Glomerular endothelial cell (primary cell): ENCODE measurements at places on chromosomes 11 and 22.

GRCh38 chr11:123532131-123532530, 102.1 kb downstream of the GRAMD1B start:
- DNase-seq = no peak

DNA sequence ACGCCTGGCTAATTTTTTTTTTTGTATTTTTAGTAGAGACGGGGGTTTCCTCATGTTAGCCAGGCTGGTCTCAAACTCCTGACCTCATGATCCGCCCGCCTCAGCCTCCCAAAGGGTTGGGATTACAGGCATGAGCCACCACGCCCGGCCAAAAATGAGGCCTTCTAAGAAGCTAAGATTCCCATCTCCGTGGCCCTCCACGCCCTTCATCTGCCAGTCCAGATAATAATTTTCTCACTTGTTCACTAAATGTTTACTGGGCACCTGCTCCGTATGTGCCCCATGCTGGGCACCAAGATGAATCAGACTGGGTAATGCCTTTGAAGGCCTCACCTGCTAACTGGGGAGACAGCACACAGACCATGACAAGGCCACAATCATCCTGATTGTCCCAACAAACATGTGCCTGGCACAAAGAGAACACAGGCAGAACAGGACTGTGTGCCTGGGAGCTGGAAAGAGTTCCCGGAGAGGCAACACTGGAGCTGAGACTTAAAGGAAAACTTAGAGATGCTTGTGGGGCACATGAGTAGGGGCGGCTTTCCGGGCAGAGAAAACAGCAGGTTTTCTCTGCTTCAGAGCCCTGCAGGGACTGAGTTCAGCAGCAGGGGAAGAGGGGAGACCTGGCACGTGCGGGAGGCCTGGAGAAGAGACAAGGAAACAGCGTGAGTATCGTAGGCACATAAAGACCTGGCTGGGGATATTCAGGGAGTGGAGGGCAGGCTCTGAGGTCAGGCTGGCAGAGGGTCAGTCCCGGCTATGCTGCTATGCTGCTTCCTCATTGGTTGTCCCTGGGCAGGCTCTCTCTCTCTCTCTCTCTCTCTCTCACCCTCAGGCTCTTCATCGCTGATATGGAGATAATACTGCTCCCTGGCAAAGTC, 2.4 kb downstream of the KIAA0930 start:
- DNase-seq = no peak

DNA sequence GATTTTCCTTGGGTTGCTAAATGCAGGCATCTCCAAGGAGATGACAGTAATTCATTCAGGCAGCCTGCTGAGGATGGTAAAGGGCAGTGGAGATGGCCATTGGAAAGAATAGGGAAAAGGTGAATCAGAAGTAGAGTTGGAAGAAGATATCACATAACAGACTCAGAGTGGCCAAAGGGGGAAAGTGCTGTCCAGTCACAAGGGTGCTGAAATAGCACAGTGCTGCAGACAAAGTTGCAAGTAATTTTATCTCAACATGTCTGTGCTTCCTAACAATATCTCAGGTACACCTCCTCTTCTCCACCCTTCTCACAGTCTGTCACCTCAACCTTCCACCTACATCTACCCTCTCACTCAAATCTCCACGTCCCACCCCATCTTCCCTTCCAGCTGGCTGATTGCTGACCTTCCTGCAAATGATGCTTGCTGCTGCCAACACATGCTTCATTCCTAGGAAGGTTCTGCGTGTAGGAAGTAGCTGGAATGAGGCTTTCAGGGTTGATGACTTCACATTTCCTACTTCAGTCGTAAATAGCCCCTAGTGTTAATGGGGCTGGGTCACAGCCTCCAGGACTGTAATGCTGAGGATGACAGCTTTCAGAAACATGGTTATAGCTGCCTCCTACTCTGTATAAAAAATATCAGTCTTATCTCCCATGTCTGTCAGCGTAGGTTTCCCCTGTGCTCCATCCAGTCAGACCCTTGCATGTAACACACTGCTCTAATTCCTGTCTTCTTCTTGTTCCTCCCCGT, 123.9 kb downstream of the CTNND1 start:
- no peak for DNase-seq

DNA sequence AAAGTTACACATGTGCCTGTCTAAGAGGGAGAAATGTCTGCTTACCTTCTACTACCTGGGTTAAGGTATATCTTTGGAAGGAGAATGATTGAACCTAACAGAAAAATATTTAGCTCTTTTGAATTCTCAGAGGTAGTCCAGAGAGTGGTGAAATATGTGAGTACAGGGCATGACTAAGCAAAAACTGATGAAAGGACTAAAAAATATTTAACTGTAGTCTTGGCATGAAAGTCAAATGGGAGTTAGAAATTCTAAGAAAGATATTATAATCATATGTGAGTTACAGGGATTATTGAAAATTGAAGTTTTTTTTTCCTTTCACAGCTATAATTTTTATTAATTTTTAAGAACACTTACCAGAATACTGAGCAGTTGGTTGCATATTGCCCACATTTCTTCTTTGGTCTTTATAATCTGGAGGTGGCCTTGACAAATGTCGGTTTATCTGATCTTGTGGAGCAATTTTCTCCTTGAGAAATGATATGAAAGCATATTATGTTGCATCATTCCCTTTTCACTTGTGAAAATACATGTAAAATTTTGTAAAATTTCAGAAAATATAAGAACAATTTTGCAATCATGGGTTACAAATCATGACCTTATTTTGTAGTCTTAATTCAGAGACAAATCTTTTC, 61.4 kb upstream of the MTMR2 start:
- no peak for DNase-seq

DNA sequence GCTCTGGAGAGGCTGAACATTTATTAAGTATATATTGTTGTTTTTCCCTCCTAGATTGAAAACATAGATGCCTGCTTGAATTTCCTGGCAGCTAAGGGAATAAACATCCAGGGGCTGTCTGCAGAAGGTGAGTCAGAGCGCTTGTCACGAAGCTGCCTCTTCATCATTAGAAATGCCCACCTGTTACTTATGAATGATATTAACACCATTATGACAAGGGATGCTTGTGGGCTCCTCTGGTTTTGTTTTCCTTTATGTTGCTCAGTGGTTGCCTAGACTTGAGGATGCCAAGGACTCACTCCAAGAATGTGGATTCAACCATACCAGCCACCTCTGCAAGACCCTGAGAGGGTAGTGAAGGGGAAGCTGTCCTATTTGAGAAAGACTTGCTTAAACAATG, 156.2 kb downstream of the NAV2 start:
- DNase-seq = no peak

DNA sequence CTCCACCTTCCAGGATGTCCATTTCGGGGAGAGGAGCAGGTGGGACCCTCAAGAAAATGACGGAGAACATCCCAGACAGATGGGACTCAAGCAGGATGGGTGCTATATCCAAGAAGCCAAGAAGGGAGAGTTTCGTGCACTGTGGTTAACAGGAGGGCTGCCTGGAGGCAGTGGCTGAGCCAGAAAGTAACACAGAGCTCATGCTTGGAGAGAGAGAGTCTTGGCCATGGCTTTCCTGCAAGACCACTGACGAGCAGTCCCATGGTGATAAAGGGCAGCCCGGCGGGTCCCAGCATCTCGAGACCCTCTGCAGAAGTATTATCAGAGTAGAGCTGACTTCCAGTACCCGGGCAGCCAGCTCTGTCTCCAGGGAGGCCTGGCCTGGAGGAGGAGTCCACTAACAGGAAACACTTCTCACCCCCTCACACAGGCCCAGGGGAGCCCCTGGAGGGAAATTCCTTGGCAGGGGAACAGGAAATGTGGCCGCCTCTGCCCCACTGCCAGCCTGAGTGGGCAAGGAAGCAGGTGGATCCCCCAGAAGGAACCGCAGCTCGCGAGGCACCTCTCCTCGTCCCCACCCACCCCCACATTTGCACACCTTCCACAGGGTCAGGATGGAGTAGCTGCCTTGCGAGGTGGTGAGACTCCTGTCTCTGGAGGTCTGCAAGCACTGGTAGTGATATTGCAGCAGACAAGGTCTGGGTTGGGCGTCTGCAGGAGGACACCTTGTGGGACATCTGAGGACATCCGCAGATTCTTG, 32.2 kb downstream of the CYTH4 start:
- DNase-seq = no peak

- no peak for DNase-seq
Observed at GRCh38 chr11:112265659-112266409, 5.2 kb upstream of the PLET1 start.

DNA sequence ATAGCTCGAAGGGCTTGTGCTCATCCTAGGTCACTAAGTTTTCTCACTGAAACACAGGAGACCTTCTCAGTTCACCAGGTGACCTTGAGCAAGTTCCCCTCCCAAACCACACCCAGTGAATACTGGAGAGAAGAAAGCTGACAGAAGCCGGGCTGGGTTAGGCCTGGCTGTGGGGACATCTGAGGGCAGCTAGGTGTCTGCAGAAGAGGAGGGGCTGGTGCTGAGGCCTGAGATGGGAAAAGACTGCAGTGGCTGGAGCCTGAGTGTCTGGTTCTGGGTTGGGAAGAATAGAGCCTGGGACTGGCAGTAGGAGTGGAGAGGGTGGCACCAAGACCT, 602 bp upstream of the INPP5J start:
- DNase-seq = no peak

DNA sequence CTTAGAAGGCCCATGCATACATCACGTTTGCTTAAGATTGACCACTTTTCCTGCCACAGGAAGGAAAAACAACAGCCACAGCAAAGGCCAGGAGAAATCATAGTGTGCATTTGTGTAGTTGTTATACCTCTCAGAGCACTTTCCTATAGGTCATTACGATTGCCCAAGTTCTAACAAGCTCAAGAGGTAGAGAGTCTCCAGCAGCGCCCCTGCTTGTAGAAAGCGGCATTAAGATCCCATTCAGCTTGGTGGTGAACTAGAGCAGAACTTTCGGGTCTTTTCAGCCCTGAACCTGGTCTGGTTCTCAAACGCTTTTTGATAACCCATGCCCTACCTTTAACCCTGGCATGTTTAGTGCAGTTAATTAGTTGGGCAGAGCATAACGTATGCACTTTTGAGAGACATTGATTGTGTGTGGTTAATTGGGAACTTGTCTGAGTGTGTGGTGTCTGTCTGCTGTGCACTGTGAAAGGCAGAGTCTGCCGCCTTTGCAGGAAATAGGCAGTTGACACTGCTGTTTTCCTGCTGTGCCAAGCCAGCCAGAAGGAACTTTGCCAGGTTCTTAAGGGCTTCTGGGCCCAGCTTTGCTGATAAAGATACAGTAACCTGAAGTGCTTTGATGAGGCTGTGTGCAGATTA, 109.9 kb upstream of the CLMP start:
- DNase-seq = no peak

- DNase-seq = no peak
Observed at GRCh38 chr22:26550498-26551033, 38.3 kb upstream of the TFIP11 start.

DNA sequence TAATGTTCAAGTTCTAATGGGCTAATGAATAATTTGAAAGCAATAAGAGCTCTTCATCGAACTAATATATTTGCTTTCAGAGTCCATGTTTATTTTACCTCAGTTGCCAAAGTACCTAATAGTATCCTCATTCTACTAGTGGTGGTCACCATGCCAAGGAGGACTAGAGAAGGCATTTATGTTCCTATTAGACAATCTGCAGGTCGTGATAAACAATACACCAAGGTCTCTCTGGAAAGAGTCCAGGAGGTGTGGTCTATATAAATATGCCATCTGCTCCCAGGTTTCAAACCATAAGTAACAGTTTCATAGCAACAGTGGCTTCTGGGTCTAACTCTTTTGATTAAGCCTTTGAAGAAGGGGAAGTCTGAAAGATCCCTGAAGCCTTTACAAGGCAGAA, 42.9 kb downstream of the ARFGAP3 start:
- no peak for DNase-seq

DNA sequence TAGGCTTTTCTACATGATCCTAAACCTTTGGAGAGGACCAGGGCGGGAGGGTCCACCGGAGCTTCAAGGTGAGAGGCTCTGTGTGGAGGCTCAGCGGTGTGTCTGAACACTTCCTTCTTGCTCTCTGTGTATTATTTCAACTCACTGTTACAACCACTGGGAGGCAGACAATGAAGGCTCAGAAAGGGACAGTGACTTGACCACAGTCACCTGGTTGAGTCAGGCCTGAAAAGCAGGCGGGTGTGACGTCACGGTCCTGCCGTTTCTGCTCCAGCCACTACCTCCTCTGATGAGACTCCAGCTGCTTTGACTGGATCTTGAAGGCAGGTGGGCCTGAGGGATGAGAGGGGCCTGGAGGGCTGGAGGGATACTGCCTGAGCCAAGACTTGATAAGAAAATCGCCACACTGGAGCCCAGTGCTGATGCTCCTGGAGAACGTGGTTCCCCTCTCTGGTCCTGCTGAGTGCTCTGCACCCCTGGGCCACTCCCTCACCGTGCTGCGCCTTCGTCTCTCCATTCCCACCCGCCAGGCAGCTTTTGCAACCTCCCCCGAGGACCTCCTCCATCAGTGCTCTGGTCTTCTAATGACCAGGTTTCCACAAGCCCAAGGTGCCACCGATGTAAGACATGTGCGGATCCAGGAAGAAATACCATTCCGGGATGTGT, 27.9 kb downstream of the KCNC1 start:
- DNase-seq = no peak

DNA sequence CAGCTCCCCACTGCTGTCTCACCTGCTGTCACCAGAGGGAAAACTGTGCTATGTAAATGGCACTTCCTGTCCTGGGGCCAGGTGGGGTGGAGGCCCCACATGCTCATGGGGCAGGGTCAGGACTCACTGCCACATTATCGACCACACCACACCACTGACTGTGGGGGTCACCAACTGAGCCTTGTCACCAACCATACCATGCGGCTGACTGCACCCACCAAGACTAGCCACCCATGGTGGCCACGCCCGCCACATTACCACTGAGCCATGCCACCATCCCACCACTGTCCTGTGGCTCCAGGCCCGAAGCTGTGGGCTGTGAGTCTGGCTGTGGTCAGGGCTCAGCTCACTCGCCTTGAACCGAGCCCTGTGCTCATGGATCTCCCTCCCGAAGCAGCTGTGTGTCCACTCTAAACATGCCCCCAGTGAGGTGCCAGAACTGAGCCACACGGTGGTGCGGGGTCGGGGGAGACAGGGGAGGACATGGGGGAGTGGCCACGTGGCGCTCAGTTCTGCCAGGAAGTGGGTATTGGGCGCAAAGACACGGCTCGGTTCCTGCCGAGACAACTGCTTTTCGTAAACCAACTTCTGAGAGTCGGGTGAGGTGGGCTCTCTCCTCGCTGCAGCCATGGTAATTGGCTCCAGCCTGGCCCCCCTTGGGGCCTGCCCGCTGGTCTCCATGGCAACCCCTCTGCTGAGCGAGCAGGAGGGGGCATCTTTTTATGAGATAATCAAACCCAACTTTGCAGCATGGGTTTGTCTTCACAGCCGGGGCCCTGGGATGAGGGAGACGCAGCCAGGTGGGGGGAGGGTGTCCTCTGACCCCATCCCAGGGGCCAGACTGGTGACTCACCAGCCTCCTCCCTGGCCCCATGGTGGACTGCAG, 23.2 kb downstream of the RTN4R start:
- no peak for DNase-seq

- no peak for DNase-seq
Observed at GRCh38 chr22:19386248-19386647, 45.3 kb downstream of the HIRA start.
